ENCODE measurements at places on chromosomes 5 and 9.

- H3K27ac ChIP-seq, result peak overlapping the region; percentile 65
- H3K4me3 ChIP-seq, result peak overlapping the region; percentile 56
- no peaks in the 10 kb centered on the region for H3K36me3 ChIP-seq
- H3K4me1 ChIP-seq, result peaks cover 31% of the 10 kb centered on the region
Observed at GRCh38 chr5:53779541-53779981, 219.1 kb downstream of the NDUFS4 start.

- peak; percentile 85 for DNase-seq
- H3K27ac ChIP-seq, result peak within 1 kb of the TSS; percentile 99
- H3K4me3 ChIP-seq, result peak within 1 kb of the TSS; percentile 96
- peaks cover 12% of the 10 kb centered on the region for H3K4me1 ChIP-seq
- no peaks in the 10 kb centered on the region for H3K36me3 ChIP-seq
- peaks cover 2% of the 10 kb centered on the region for H3K27me3 ChIP-seq
Observed at GRCh38 chr9:6757456-6758247, at the start of gene KDM4C. TSS of gene KDM4C (plus strand) at chr9:6757973. CDS start at chr9:6792989, 35,016 bp downstream.

- H3K4me3 ChIP-seq, result no peak overlapping the region
- H3K4me1 ChIP-seq, result no peaks in the 10 kb centered on the region
- peaks cover 42% of the 10 kb centered on the region for H3K27me3 ChIP-seq
- DNase-seq, result no peak
Observed at GRCh38 chr5:77181596-77182304, 28.7 kb upstream of the PDE8B start.

GRCh38 chr9:133843250-133843649, 105.1 kb upstream of the SARDH start:
- H3K27me3 ChIP-seq, result peaks cover 7% of the 10 kb centered on the region
- no peaks in the 10 kb centered on the region for H3K4me1 ChIP-seq
- H3K27ac ChIP-seq, result no peak overlapping the region
- no peak for DNase-seq

DNA sequence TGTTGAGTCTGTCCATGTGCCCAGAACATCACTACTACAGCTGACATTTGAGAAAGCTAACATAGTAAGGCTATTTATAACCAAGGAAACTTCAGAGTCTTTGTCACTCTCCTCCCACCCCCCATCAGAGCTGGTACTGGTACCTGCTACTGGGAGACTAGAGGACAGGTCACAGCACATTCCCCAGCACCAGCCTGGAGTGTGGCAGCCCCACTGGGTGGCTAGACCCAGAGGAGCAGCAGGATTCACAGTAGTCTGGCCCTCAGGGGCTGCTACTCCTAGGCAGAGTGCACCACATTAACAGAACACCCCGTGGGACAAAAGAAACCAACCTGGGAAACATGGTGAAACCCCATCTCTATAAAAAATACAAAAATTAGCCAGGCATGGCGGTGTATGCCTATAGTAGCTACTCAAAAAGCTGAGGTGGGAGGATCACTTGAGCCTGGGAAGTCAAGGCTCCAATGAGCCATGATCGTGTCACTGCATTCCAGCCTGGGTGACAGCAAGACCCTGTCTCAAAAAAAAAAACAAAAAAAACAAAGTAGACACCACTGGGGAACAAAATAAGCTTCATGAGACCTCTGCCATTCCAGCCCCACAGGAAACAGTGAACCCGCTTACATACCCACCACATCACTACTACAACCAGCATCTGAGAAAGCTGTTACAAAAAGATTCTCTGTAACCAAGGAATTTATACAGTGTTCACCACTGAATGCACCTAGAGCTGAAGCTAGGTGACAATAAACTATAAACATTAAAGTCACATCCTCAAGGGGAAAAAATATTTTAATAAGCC, 26.3 kb upstream of the PTGER4 start:
- H3K27ac ChIP-seq, result no peak overlapping the region
- peak overlapping the region; percentile 54 for H3K4me3 ChIP-seq
- H3K4me1 ChIP-seq, result peaks cover 47% of the 10 kb centered on the region
- DNase-seq, result no peak
- H3K27me3 ChIP-seq, result peaks cover 1% of the 10 kb centered on the region

- no peaks in the 10 kb centered on the region for H3K27me3 ChIP-seq
- peaks cover 12% of the 10 kb centered on the region for H3K4me1 ChIP-seq
- no peak overlapping the region for H3K27ac ChIP-seq
- H3K4me3 ChIP-seq, result no peak overlapping the region
- no peaks in the 10 kb centered on the region for H3K36me3 ChIP-seq
Observed at GRCh38 chr9:131923766-131924165, 155.9 kb downstream of the MED27 start.

DNA sequence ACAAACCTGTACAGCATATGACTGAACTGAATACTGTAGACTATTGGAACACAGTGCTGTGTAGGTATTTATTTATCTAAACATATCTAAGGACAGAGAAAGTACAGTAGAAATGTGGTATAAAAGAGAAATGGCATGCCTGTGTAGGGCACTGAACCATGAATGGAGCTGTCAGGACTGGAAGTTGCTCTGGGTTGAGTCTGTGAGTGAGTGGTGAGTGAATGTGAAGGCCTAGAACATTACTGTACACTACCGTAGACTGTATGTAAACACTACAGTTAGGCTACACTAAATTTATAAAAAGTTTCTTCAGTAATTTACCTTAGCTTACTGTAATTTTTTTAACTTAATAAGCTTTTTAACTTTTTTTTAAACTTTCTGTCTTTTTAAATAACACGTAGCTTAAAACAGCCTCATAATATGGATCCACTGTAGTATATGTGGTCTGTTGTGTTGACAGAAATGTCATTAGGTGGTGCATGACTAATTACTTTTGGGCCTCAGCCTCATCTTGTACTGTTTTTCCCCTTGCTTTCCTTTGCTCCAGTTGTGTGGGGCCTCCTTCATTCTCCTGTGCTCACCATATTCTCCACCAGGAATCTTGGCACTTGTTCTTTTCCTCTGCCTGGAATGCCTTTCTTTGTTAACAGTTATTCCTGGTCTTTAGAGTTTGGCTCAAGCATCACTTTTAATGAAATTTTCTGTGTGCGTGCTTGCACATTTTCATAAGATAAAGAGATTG, 8.8 kb downstream of the SPIN1 start:
- peak overlapping the region; percentile 77 for H3K27ac ChIP-seq
- H3K4me3 ChIP-seq, result peak overlapping the region; percentile 43
- H3K4me1 ChIP-seq, result peaks cover 81% of the 10 kb centered on the region
- H3K36me3 ChIP-seq, result peaks cover 21% of the 10 kb centered on the region

DNA sequence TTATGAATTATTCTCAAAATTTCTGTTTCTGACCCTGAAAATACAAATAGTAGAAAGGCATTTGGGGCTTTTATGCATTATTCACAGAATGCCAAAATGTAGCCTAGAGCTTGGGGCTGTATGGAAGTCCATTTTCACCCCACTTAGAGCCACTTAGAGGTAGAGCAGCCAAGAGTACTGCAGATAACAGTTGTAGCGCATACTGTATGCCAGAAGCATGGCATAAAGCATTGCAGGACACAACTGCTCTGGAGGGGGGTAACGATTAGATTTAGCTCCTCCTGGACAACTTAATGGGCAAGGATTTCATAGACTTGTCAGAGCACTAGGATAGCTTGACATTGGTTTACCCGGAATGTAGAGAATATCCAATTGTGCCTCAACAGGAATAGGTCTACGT, 15.7 kb downstream of the SLC31A1 start:
- no peaks in the 10 kb centered on the region for H3K36me3 ChIP-seq
- no peak for DNase-seq
- no peak overlapping the region for H3K4me3 ChIP-seq
- no peak overlapping the region for H3K27ac ChIP-seq
- peaks cover 18% of the 10 kb centered on the region for H3K4me1 ChIP-seq

GRCh38 chr5:21680641-21681040, 1172.5 kb downstream of the CDH12 start:
- H3K4me1 ChIP-seq, result no peaks in the 10 kb centered on the region
- H3K36me3 ChIP-seq, result no peaks in the 10 kb centered on the region
- DNase-seq, result no peak
- no peak overlapping the region for H3K27ac ChIP-seq

DNA sequence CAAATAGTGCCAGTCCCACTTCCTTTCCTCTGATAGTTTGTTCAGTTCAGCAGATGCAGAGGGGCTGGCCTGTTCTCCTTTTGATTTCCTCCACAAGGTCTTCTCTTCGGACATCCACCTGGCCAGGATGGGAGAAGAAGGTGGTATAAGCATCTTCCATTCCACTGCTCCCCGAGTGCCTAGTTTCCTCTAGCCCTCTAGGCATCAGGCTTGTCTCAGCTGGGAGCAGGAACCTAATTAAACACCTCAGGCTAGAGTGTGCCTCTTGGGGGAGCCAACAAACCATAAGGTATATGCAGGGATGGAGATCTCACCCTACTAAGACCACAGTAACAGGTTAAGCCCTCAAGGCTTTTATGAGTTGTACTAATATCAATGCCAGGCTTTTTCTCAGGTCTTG, 835 bp upstream of the DND1 start:
- H3K36me3 ChIP-seq, result peaks cover 9% of the 10 kb centered on the region
- peak overlapping the region; percentile 22 for H3K27ac ChIP-seq
- H3K4me1 ChIP-seq, result no peaks in the 10 kb centered on the region

- H3K27ac ChIP-seq, result no peak overlapping the region
- H3K36me3 ChIP-seq, result no peaks in the 10 kb centered on the region
- no peaks in the 10 kb centered on the region for H3K4me1 ChIP-seq
- H3K27me3 ChIP-seq, result no peaks in the 10 kb centered on the region
- DNase-seq, result no peak
Observed at GRCh38 chr5:143119291-143119769, 284.2 kb downstream of the NR3C1 start.

- no peak overlapping the region for H3K4me3 ChIP-seq
- peaks cover 18% of the 10 kb centered on the region for H3K36me3 ChIP-seq
- H3K27ac ChIP-seq, result peak overlapping the region; percentile 26
- no peak for DNase-seq
- no peaks in the 10 kb centered on the region for H3K27me3 ChIP-seq
Observed at GRCh38 chr5:34496701-34497469, 159.2 kb upstream of the RAI14 start.

DNA sequence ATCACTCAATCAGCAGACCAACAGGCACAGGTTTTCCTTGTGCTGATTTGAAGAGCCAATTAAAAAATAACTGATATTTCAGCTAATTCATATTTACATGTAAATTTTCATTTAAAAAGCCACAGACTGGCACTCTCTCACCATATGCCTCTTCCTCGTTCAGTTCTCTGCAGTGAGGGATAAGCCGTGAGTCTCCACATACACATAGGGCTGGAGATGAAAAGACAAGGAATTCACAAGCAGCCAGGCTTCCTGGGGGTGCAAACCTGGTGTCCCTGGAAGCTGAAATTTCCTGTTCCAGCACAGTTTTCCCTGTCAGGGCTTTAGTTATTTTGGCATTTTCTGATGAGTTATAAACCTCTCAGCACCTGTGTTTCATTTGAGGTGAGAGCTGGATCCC, 323.9 kb upstream of the PANK3 start:
- DNase-seq, result no peak
- peaks cover 4% of the 10 kb centered on the region for H3K27me3 ChIP-seq
- H3K4me3 ChIP-seq, result no peak overlapping the region
- peaks cover 2% of the 10 kb centered on the region for H3K4me1 ChIP-seq
- H3K36me3 ChIP-seq, result no peaks in the 10 kb centered on the region

- no peaks in the 10 kb centered on the region for H3K36me3 ChIP-seq
- no peak for DNase-seq
- peaks cover 16% of the 10 kb centered on the region for H3K4me1 ChIP-seq
- no peaks in the 10 kb centered on the region for H3K27me3 ChIP-seq
Observed at GRCh38 chr5:177316005-177316404, 4.3 kb upstream of the MXD3 start.

GRCh38 chr5:10157085-10157669, 92.5 kb downstream of the ATPSCKMT start:
- no peak overlapping the region for H3K4me3 ChIP-seq
- no peaks in the 10 kb centered on the region for H3K36me3 ChIP-seq
- no peaks in the 10 kb centered on the region for H3K4me1 ChIP-seq
- H3K27ac ChIP-seq, result no peak overlapping the region

- H3K4me1 ChIP-seq, result peaks cover 6% of the 10 kb centered on the region
- no peak overlapping the region for H3K4me3 ChIP-seq
- peaks cover 4% of the 10 kb centered on the region for H3K36me3 ChIP-seq
- DNase-seq, result no peak
- H3K27ac ChIP-seq, result no peak overlapping the region
Observed at GRCh38 chr9:92657296-92658094, 12.4 kb downstream of the IPPK start.

Data from HFFc6 (cell line).